ENCODE measurements at places on chromosomes 7 and 10.
A peak's percentile ranks its signal among the peaks of the same experiment; 100 is the strongest.

GRCh38 chr10:17033529-17034260 is 95.9 kb downstream of the CUBN start:
- no peak for DNase-seq

- DNase-seq, result no peak
Measured at GRCh38 chr7:39693812-39694211, 70.4 kb downstream of the RALA start.

GRCh38 chr7:150336746-150337145 is 4.7 kb downstream of the RARRES2 start:
- no peak for DNase-seq

GRCh38 chr10:15140698-15141097 is 27.8 kb downstream of the NMT2 start:
- DNase-seq, result no peak

GRCh38 chr7:156438011-156438410 is 202.6 kb upstream of the RNF32 start:
- no peak for DNase-seq

GRCh38 chr10:101123815-101124617 is 7.1 kb upstream of the TLX1 start:
- DNase-seq, result no peak

- DNase-seq, result no peak
Measured at GRCh38 chr7:100432621-100433275, 3.1 kb downstream of the MEPCE start.

GRCh38 chr7:158924956-158925355 is 68.6 kb downstream of the DYNC2I1 start:
- no peak for DNase-seq

GRCh38 chr7:46173476-46174195 is 252.6 kb upstream of the IGFBP3 start:
- no peak for DNase-seq

DNA sequence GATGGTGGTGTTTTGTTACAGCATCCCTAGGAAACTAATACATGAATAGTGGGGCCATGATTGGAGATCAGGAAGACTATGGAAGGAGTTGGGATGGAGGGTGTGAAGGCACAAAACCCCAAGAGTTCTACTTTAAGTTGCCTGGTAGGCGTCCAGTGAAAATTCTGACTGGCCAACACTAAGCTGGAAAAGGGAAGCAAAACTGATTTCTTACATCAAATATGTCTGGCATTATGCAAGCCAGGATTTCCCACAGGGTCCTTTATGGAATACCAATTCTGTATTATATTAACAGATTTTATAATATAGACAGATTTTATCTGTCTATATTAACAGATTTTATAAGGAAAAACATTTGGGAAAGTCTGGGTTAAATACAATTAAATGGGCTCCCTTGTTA is 16.2 kb downstream of the CPVL start:
- DNase-seq, result no peak

DNA sequence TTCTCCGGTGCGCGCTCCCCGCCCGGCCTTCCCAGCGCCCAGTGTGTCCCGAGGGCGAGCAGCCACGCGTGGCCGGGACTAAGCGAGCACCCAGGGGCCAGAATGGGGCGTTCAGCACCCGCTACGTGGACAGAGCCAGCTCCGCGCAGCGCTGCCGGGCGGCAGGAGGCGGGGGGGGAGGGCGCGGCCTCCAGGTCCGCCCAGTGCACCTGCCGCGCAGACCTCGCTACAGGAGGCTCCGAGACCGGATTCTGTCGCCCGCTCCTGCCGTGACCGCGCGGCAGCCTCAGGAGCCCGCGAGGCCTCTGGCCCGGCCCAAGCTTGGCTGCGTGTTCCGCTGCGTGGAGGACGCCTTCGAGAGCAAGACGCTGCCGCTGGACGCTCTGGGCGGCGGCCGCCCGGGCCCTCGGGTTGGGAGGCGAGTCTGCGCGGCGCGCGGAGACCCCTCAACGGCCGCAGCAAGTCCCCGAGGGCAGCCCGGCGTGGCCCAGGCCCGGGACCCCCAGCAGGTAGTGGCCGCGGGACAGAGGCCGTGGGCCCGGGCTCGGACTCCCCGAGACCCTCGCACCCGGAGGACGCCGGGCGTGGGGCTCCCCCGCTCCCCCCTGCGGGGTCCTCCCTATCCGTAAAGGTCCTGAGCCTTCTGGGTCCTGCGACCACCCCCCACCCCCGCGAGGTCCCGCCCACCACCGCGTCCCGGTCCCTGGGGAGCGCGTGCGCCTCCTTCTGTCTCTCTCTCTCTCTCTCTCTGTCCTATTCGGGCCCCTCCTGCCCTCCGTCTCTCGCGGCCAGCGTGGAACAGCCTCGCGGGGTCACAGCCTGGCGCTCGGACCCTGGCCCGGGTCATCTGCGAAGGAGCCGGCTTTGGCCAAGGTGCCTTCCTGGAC is 904 bp upstream of the DPYSL4 start:
- DNase-seq, result peak; percentile 19

- DNase-seq, result no peak
Measured at GRCh38 chr7:134778941-134779740, at the start of gene CALD1. Gene CALD1 (plus strand): TSS chr7:134779634. CDS start chr7:134867734, 88,100 bp downstream.

GRCh38 chr7:501526-501925 is 18.1 kb downstream of the PDGFA start:
- no peak for DNase-seq

- DNase-seq, result no peak
Measured at GRCh38 chr7:712381-713138, 13.9 kb upstream of the DNAAF5 start.

DNA sequence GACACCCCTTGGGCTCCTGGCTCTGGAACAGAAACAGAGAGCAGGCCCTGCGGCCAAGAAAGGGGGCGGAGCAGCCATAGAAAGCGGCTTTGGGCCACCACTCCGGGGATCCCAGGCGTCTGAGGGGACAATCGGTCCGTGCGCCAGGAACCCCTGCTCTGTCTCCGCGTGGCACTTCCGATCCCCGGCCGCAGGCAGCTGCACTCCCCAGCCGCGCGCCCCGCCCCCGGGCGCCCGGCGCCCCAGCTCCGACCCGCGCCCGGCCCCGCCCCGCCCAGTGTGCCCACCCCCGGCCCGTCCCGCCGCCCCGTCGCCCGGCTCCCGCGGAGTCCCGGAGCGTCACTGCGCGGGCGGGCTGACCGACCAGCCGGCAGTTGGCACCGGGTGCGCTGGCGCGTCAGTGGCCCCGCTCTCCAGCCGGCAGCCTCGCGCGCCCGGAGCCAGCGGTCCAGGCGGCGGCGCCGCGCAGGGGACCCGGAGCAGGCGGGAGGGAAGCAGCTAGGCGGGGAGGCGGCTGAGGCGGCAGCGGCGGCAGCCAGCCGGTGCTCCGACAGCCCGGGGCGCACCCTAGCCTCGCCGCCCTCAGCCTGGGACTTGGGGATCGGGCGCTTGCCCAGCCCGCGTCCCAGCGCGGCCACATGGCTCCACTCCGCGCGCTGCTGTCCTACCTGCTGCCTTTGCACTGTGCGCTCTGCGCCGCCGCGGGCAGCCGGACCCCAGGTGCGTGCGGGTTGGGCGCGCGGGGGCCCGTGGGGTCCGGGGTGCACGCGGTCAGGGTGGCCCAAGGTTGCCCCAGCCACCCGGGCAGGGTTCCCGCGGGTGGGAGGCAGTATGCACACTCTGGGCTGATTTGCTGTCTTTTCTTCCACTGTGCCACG is at the start of gene ADAMTS14:
Gene ADAMTS14 (plus strand): TSS at position 342 of the 878 bp plus-strand sequence. CDS start 297 bp downstream, at position 639.
- DNase-seq, result peak; percentile 29

GRCh38 chr10:95588025-95588424 is 26.9 kb upstream of the SORBS1 start:
- no peak for DNase-seq

DNA sequence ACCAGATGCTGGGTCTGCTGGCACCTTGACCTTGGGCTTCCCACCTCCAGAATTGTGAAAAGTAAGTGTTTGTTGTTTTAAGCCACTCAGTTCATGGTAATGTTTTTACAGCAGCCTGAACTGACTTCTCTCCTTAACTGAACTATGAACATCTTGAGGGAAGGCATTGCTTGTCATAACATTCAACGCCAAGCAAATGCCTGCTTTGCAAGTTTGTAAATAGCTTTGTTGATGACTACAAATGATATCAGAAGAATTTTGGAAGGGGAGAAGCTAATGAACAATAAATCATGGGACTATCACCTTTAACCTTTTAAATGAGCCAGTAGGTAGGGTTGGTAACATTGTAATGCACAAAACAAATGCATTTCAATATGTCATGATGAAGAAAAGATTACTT is 402.4 kb upstream of the ADARB2 start:
- DNase-seq, result no peak

DNA sequence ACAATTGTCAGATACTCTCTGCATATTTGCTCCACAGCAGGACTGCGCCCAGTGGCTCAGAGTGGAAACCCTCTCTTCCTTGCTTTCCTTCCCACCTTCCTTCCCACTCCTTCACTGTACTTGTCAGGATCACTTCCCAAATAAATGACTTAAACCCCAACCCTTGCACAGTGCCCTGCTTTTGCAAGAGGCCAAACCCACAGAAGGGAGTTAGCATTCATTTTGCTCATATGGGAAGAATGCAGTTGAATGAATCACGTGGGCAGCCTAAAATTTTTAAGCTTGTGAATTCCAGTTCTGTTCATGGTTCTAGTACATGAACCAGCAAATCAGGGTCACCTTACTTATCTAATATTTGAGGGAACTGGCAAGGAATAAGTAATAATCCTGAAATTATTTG is 47.7 kb upstream of the SFMBT2 start:
- no peak for DNase-seq

- DNase-seq, result no peak
Measured at GRCh38 chr7:4237296-4238235, 444.5 kb upstream of the FOXK1 start.

All from hematopoietic multipotent progenitor cell treated with erythropoietin and hydrocortisone succinate and interleukin-3 and kit ligand, for 8 days (in vitro differentiated cells).